ENCODE measurements at places on chromosomes 12 and 14.
A peak's percentile ranks its signal among the peaks of the same experiment; 100 is the strongest.

DNA sequence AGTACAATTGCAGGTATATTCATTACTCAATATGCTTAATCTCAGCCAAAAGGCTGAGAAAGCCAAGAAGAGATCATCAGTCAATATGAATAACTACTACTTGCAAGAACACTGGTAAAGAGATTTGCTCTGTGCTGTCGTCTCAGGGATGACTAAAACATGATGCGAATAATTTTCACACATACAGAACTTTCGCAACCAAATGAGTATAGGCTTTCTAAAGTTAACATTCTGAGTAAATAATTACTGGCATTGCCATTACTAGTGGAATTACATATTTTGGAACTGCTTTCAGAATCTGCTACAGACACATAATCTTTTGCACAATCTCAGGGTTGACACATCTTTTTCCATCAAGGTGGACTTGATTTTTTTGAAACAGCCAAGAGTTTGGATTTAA, 24.7 kb downstream of the NCKAP1L start:
- DNase-seq = no peak
- H3K4me3 ChIP-seq = no peak overlapping the region
- H3K36me3 ChIP-seq = peaks cover 91% of the 10 kb centered on the region
- H3K27me3 ChIP-seq = no peaks in the 10 kb centered on the region
- H3K27ac ChIP-seq = peak overlapping the region; percentile 82

GRCh38 chr14:52874389-52874788, 76.5 kb downstream of the FERMT2 start:
- no peaks in the 10 kb centered on the region for H3K36me3 ChIP-seq
- H3K4me1 ChIP-seq = no peaks in the 10 kb centered on the region
- no peak overlapping the region for H3K27ac ChIP-seq
- peaks cover 10% of the 10 kb centered on the region for H3K27me3 ChIP-seq

DNA sequence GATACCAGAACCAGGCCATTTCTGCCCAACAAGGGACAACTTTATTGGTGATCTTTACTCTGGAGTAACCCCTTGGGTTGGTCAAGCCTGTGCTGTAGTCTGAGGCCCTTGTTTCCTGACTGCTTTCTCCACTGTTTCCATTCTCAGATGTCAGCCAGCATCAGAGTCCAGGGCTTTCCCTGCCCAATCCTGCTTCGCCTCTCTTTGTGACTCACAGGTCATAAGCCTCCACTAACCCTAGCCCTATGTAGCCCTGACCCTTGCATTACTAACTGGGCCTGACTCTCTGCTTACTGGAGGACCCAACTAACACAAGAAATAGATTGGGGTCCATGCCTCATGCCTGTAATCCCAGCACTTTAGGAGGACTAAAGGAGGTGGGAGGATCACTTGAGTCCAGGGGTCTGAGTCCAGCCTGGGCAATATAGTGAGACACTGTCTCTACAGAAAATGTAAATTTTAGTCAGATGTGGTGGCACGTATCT, 8.6 kb upstream of the SNRNP35 start:
- no peaks in the 10 kb centered on the region for H3K36me3 ChIP-seq
- no peak for DNase-seq
- H3K4me3 ChIP-seq = peak overlapping the region; percentile 37
- peak overlapping the region; percentile 64 for H3K27ac ChIP-seq
- peaks cover 20% of the 10 kb centered on the region for H3K4me1 ChIP-seq

GRCh38 chr12:90280564-90281058, 572.0 kb upstream of the ATP2B1 start:
- H3K4me3 ChIP-seq = no peak overlapping the region
- no peak overlapping the region for H3K27ac ChIP-seq
- no peaks in the 10 kb centered on the region for H3K36me3 ChIP-seq
- DNase-seq = no peak
- H3K27me3 ChIP-seq = no peaks in the 10 kb centered on the region

GRCh38 chr14:105257464-105257863, 9.1 kb downstream of the BTBD6 start:
- no peak for DNase-seq
- H3K27me3 ChIP-seq = no peaks in the 10 kb centered on the region
- peaks cover 8% of the 10 kb centered on the region for H3K36me3 ChIP-seq
- H3K4me3 ChIP-seq = no peak overlapping the region
- no peaks in the 10 kb centered on the region for H3K4me1 ChIP-seq
- H3K27ac ChIP-seq = no peak overlapping the region

DNA sequence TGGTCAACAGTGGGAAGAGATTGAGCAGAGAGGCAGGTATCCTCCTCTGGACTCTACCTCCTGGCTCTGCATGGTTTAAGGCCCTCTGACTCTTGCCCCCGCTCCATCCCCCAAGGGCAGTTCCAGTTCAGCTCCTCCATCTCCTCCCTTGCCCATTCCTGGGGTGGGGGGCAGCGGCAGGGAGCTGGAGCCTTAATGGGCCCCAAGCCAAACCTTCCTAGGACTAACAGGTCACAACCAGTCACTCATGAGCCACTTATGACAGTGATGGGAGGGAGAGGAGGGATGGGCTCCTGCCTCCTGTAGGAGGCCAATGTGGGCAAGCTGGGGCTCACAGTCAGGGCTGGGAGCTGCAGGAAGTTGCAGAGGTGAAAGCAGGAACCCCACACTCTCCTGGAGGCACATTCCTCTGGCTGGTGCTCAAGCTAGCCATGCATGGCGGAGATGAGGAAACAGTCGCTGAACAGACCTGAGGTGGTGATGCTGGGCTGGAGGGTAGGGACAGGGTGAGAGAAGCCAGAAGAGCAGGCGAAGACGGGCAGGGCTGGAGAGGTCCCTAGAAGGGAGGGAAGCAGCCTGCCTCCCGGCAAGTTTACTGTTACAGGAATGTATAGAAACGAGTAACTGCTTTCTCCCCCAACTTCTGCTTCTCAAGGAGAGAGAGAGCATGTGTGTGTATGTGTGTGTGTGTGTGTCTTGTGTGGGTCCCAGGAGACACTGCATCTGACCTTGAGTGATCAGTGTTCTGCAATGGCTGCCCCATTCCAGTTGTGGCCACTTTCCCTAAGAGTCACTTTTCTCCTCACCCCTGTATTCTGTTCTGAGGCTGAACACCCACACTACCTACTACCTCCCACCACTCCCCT, 5.0 kb upstream of the RAPGEF3 start:
- H3K36me3 ChIP-seq = no peaks in the 10 kb centered on the region
- H3K27me3 ChIP-seq = peaks cover 18% of the 10 kb centered on the region
- no peak overlapping the region for H3K27ac ChIP-seq
- H3K4me1 ChIP-seq = peaks cover 11% of the 10 kb centered on the region

DNA sequence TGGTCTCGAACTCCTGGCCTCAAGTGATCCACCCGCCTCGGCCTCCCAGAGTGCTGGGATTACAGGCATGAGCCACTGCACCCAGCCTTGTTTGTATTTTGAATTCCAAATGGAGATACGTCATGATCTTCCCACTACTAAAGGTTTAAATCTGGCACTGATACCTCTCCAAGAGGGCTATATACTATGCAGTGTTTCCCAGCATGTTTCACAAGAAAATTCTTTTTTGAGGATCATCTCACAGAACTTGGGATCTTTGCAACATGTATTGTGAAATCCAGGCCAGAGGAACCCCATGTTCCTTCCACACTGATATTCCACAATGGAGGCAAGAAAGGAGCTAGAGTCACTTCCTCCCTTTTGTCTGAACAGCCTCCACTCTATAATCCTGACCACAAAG, 112.7 kb downstream of the NT5DC3 start:
- H3K36me3 ChIP-seq = no peaks in the 10 kb centered on the region
- no peaks in the 10 kb centered on the region for H3K4me1 ChIP-seq
- no peak overlapping the region for H3K27ac ChIP-seq
- H3K27me3 ChIP-seq = peaks cover 2% of the 10 kb centered on the region

DNA sequence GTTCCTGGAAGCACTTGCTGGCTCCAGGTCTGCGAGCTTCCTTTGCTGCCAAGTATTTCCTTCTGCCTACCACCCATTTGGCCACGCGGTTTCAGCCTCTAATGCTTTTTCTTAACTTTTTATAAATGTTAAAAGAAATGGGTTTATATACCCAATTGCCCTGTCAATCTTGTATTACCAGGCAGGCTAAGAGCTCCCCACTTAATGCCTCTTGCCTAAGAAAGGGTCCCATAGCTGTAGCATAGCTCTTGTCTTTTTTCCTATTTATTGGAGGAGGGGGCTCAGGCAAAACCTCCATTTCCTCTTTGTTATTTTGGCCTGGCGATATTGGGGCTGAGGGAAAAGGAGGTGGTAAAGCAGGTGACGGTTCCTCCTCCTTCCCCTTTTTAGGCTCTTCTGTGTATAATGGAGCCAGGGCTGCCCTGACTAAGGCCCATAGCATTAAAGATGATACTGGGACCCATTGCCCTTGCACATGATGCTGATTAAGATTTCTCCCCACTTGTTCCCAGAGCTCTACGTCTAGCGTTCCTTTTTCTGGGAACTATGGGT, 21.6 kb upstream of the BLTP3B start:
- H3K27me3 ChIP-seq = no peaks in the 10 kb centered on the region
- no peak for DNase-seq
- H3K36me3 ChIP-seq = peaks cover 18% of the 10 kb centered on the region
- H3K27ac ChIP-seq = peak overlapping the region; percentile 42
- H3K4me1 ChIP-seq = peaks cover 11% of the 10 kb centered on the region

DNA sequence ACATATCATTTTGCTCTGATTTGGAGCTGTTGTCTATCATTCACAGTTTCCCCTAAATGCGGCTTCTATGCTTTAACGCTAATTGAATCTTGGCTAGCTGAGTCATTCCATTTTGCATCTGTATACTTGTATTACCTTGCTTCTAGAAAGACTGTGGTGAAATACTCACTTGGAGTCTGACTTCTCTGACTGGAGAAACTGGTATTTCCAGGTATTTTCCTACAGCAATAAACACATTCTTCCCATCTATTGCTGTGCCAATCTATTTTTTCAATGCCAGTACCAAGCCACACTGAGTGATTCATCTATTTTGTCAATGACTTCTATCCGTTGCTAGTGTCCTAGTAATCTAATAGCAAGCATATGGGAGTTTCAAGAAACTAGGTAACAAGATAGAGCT, 76.0 kb upstream of the ST8SIA1 start:
- H3K4me1 ChIP-seq = peaks cover 13% of the 10 kb centered on the region
- no peak for DNase-seq
- H3K36me3 ChIP-seq = no peaks in the 10 kb centered on the region
- H3K27me3 ChIP-seq = no peaks in the 10 kb centered on the region

- H3K27me3 ChIP-seq = no peaks in the 10 kb centered on the region
- peaks cover 52% of the 10 kb centered on the region for H3K4me1 ChIP-seq
These were observed 3.4 kb upstream of the GLRX5 start for GRCh38 chr14:95531473-95531872.

DNA sequence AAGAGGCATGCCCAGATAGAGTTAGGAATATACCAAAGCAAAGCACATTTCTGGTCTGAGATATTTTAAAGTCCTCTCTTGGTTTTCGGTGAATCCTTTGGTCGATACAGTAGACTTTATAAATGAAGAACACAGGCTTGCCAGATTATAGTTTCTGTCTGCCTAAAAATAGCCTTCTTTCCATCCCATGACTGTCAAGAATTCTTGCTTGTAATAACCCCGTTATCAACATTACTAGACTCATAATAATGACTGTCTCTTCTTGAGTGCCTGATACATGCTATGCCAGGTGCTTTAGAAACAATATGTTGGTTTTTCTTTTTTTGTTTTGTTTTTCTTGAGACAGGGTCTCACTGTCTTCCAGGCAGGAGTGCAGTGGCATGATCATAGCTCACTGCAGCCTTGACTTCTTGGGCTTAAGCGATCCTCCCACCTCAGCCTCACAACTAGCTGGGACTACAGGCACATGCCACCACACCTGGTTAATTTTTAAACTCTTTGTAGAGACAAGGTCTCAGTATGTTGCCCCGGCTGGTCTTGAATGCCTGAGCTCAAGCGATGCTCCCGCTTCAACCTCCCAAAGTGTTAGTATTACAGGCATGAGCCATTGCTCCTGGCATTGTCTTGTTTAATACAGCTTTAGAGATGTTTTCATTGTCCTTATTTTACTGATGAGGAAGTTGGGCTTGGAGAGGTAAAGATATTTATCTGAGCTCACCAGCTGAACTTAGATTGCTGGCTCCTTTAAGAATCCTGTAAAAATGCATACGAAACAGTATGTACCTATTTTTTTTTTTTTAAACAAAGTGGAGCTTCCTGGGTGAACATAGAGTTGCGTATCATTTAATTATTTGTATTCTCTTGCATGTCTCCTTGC, 30.4 kb downstream of the CHST11 start:
- DNase-seq = no peak
- H3K4me3 ChIP-seq = no peak overlapping the region
- H3K36me3 ChIP-seq = peaks cover 54% of the 10 kb centered on the region
- H3K27me3 ChIP-seq = no peaks in the 10 kb centered on the region
- H3K27ac ChIP-seq = peak overlapping the region; percentile 20
- peaks cover 84% of the 10 kb centered on the region for H3K4me1 ChIP-seq

DNA sequence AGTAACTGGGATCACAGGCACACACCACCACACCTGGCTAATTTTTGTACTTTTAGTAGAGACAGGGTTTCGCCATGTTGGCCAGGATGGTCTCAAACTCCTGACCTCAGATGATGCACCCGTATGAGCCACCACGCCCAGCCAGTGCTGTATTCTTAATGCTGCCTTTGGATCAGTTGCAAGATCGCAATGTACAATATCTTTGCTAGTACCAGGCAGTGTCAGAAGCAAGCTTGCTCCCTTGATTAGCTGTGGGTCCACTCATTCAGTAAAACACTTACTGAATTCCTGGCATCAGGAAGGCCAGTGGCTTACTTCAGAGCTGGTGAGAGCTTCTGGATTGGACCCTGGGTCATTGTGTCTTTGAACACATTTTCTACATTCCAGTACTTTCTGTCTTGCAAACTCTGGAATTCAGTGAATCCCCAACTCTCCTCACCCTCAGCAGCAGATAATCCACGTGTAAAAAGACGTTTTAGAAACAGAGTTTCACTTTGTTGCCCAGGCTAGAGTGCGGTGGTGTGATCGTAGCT, 1183.7 kb downstream of the AACS start:
- no peaks in the 10 kb centered on the region for H3K36me3 ChIP-seq
- DNase-seq = no peak
- no peak overlapping the region for H3K4me3 ChIP-seq
- no peaks in the 10 kb centered on the region for H3K4me1 ChIP-seq
- no peaks in the 10 kb centered on the region for H3K27me3 ChIP-seq

DNA sequence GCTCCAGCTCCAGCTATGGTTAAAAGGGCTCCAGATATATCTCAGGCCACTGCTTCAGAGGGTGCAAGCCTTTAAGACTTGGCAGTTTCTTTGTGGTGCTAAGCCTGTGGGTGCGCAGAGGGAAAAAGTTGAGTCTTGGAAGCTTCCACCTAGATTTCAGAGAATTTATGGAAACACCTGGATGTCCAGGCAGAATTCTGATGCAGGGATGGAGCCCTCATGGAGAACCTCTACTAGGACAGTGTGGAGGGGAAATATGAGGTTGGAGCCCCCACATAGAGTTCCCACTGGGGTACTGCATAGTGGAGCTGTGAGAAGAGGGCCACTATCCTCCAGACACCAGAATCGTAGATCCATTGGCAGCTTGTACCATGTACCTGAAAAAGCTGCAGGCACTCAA, 69.9 kb downstream of the SDR9C7 start:
- no peak overlapping the region for H3K27ac ChIP-seq
- no peaks in the 10 kb centered on the region for H3K4me1 ChIP-seq
- no peak for DNase-seq
- H3K4me3 ChIP-seq = no peak overlapping the region

GRCh38 chr14:91945751-91946621, 1.5 kb downstream of the FBLN5 start:
- H3K4me1 ChIP-seq = peaks cover 9% of the 10 kb centered on the region
- no peak overlapping the region for H3K27ac ChIP-seq
- no peaks in the 10 kb centered on the region for H3K36me3 ChIP-seq
- H3K27me3 ChIP-seq = peaks cover 25% of the 10 kb centered on the region

- H3K27ac ChIP-seq = no peak overlapping the region
- H3K4me1 ChIP-seq = peaks cover 55% of the 10 kb centered on the region
- H3K4me3 ChIP-seq = peak overlapping the region; percentile 89
- DNase-seq = peak; percentile 42
- no peaks in the 10 kb centered on the region for H3K27me3 ChIP-seq
These were observed 1.5 kb downstream of the IRF2BPL start for GRCh38 chr14:77026930-77027537.
